ENCODE measurements at places on chromosomes 11 and 22.

DNA sequence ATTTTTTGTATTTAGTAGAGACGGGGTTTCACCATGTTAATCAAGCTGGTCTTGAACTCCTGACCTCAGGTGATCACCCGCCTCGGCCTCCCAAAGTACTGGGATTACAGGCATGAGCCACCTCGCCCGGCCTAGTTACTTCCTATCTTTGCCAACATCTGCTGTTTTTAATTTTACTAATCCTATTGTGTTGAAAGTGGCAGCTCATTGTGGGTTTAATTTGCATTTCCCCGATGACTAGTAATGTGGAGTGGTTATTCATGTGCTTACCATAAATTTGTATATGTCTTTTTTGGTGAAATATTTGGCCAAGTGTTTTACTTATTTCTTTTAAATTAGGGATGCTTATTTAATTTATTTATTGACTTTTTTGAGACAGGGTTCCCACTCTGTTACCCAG, 74.2 kb upstream of the SLC25A18 start:
- DNase-seq = no peak

GRCh38 chr11:119897576-119897975, 168.6 kb upstream of the NECTIN1 start:
- no peak for DNase-seq

- DNase-seq = peak; percentile 21
Observed at GRCh38 chr22:32177221-32177765, 18.2 kb upstream of the C22orf42 start.

- DNase-seq = no peak
Observed at GRCh38 chr11:116960930-116961329, 123.5 kb upstream of the APOA1 start.

DNA sequence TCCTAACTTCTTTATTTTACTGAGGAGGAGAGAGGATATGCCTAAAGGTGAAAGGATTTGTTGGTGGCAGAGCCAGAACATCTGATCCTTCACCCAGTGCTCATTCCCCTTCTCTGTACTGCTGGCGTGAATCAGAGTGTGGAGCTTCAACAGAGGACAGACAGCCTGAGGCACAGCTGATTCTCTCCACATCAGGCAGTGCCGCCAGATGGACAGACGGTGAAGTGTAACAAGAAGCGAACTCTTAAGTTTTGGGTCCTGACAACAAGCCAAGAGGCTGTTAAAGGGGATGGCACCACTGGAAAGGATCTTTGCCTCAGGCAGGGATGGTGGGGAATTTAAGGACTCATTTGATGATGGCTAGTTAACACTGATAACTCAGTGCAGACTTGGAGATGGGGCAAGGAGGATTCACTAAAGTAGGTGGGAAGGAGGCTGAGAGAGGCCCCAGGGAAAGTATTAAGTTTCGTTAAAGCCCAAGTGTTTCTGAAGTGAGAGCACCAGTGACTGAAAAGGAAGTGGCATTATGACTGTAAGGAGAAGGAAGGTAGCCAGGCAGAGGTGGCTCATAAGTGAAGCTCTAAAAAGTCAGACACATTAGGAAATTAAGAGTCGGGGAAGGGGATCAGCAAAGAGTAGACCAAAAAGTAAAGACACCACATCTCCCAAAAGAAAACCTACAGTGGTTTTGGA, 81.3 kb downstream of the CLPB start:
- peak; percentile 18 for DNase-seq

DNA sequence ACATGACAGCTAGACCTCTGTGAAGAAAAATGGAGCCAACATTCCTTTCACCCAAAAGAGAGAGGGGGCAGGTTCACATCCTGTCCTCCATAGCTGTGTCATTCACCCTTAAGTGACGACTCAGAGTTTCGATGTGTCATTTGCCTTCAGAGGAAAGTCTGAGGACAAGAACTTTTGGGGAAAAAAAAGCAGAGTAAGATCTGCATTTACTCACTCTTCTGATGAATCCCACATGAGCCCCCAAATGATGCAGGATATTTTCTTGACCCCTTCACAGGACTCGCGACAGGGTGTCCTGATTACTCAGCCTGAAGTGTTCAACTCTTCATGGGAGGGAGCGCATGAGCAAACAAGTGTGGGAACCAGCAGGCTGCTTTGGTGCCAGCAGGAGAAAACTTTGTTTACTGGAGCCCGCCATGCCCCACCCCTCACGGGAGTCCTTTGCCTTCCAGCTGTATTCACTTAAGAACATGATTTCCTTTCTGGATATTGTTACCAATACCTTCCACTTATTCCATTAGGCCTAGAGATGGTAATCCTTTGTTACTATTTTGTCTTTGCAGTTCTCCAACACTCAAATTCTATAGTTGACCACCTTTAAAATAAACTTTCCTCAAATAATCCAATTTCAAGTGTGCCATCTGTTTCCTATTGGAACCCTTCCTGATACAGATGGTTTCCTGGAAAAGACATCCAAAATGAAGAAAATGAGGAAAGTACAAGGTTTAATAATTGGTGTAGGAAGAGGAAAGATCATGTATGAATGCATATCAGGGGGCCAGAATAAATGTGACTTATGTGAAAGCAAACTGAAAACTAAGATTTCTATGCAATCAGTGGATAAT, 729.8 kb downstream of the FAM181B start:
- DNase-seq = no peak

- DNase-seq = no peak
Observed at GRCh38 chr11:20458905-20459632, 71.6 kb downstream of the PRMT3 start.

GRCh38 chr11:6319001-6319703, 1.1 kb downstream of the CAVIN3 start:
- no peak for DNase-seq
